ENCODE measurements at places on chromosomes 4 and X.

GRCh38 chrX:45757272-45757671 lies 556.6 kb upstream of the DIPK2B start:
- peak overlapping the region; percentile 74 for H3K27ac ChIP-seq
- no peaks in the 10 kb centered on the region for H3K27me3 ChIP-seq
- no peak for DNase-seq

DNA sequence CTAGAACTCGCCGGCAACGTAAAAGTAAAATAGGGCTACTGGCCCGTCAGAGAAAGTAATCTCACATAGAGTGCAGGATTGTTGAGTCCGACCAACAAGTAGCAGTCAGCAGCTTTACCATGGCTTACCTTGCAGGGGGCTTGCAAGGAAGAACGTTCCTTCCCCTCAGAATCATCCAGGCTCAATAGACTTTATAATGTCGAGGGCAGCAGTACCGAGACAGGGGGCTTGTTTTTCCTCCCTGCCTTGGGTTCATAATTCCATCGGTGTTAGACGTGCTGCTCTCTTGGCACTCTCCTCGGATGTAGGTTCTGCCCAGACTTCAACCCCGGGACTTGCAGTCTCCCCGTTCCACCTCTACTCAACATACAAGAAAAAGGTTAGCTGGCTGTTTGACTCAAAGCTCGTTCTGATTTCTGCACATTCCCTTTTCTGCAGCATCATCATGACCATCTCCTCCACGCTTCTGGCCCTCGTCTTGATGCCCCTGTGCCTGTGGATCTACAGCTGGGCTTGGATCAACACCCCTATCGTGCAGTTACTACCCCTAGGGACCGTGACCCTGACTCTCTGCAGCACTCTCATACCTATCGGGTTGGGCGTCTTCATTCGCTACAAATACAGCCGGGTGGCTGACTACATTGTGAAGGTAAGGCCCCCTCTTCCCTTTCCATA lies 1.5 kb downstream of the SLC10A4 start:
- no peak overlapping the region for H3K27ac ChIP-seq
- DNase-seq: no peak
- H3K27me3 ChIP-seq: peaks cover 79% of the 10 kb centered on the region
- H3K4me3 ChIP-seq: peak overlapping the region; percentile 36

DNA sequence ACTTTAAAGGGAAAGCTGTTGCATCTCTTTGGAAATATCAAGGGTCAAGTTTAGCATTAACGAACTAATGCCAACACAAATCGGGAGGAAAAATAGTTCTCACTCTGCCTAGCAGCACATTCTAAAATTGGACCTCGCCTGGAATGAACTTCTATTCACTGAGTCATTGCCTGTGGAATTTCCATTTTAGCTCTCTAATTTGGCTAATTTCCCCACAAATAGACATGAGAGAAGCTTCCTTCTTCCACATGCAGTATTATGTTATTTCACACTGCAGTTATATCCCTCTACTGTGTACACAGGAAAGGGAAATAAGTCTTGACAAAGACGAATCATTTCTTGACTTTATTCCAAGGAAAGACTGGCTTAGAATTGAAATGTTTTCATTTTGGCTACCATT lies 9.3 kb downstream of the ZXDA start:
- no peak overlapping the region for H3K27ac ChIP-seq
- DNase-seq: no peak
- H3K36me3 ChIP-seq: peaks cover 2% of the 10 kb centered on the region
- H3K4me3 ChIP-seq: no peak overlapping the region
- no peaks in the 10 kb centered on the region for H3K27me3 ChIP-seq

DNA sequence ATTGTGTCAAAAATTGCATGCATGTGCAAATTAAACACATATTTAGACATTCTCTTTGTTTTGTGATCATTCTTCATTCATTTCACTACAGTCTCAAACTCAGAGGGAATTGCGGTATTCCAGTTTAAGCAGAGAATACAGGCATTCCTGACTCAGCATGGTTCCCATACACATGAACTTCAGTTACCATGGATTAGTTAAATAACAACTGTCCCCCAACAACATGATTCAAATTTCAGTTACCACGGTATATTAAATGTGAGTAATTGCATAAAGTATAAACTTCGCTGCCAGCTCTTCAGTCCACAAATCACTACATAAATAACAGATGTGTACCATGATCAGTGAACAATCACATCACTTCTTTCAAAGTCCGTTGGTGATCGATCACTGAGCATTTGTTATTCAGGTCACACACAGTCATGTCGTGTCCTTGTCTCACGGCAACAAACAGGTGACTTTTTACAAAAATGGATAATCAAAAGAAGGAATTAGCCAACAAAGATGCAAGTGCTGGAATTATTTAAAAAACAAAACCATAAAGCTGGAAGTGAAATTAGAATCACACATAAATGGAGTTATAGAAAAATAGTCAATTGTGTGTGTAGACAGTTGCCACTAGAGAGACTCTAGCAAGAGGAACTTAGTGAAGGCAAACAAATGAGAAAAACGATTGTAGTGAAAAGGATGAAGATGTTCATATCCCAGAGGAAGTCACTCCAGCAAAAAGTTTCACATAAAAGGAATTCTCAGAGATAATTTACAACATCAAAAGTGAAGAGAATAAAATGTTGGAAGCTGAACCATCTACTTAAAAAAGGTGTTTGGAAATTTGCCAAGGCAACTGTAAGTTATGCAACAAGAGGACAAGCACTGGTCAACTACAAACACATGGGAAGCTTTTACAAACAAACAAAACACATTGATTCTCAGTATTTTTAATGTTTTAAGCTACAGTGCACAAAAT lies 138.6 kb upstream of the SMARCAD1 start:
- H3K27ac ChIP-seq: no peak overlapping the region
- no peaks in the 10 kb centered on the region for H3K36me3 ChIP-seq
- no peaks in the 10 kb centered on the region for H3K4me1 ChIP-seq

DNA sequence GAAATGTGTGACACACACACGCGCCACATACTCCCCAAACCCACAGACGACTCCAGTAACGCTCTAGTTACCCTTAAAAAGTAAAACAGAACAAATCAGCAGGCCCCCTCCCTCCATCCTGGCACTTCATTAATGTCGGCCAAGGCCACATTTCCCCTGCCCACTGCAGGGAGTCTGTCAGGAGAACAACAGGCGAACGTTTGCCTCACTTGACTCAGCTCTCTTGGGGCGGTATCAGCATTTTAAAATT lies 671 bp upstream of the FHIP1A start:
- no peak overlapping the region for H3K27ac ChIP-seq
- peaks cover 49% of the 10 kb centered on the region for H3K27me3 ChIP-seq
- peaks cover 2% of the 10 kb centered on the region for H3K36me3 ChIP-seq
- DNase-seq: no peak
- peak overlapping the region; percentile 83 for H3K4me3 ChIP-seq
